Mucosa of descending colon (tissue), 3 donors: ENCODE measurements at places on chromosomes 16 and 17. TPM values are rescaled to one million over a fixed set of nuclear protein-coding genes. Genes with fewer than 3 reads are reported as not detected.
A peak's percentile ranks its signal among the peaks of the same experiment; 100 is the strongest.

DNA sequence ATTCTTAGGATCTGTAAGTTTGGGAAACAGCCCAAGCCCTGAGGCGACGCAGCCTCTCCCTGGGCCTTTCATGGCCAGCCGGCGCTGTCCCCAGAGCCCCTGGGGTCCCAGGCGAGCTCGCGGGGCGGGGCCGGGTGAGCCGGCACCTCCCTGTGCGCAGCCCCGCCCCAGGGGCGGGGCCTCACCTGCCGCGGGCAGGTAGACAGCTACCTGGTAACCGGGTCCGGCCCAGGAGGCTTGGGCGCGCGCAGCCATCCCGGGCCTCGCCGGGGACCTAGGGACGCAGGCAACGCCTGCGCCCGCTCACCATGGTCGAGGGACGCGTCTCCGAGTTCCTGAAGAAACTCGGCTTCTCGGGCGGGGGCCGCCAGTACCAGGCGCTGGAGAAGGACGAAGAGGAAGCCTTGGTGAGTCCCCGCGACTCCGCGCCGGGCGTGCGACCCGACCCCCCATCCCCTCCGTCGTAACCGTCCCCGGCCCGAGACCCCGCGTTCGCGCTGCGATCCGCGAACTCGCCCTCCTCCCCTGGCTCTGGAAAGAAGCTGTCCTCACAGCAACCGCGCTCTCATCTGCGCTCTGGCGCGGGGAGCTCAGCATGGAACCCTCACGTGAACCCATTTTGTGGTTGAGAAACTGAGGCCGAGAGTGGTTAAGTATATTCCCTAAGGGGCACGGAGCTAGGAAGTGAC is at the start of gene ATP2C2:
Gene ATP2C2, plus strand, starts transcription at position 231 of the 689 bp plus-strand sequence. Its CDS starts 78 bp downstream, at position 309.
- DNase-seq: peak; percentile 89

DNA sequence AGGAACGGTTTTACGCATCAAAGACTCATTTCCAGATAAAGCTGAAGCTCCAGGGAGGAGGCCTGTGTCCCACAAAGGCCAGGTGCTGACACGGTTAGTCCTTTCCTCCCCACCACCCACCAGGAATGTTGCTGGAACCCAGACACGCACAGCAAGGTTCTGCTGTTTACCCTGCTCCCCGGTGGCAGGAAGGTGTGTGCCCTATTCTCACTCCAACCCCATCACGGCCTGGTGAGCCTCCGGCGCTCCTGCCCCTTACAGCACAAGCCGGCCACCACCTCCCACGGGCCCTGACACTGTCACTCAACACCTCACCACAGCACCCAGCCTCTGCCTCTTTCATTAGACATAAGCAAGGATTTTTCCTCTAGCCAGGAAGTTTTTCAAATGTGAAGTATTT is 47.8 kb downstream of the ANKRD11 start:
- DNase-seq: no peak

DNA sequence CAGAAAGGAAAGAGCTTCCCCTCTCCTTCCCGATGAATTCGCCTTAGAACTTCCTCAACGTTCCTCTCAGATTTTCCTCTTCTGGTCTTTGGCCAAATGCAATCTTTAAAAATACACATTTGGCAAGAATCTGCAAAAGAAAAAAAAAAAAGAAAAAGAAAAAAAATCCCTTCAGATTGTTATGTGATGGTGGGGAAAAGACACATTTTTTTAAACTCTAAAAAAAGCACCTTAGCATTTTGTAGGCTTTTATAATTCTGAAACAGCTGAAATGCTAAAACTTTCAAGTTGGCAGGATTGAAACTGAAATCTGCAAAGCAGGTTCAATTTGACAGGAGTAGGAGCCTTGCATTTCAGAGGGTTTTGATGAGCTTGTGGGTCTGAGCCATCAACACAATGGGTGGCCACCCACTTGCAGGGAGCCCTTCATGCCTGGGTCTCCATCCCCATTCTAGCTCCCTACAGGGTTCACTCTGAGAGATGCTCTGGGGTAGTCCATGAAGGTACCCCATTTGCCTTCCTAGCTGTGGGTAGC is 33.1 kb downstream of the CACNG3 start:
- DNase-seq: no peak

- no peak for DNase-seq
Measured at GRCh38 chr17:80498242-80498919, 22.0 kb upstream of the NPTX1 start.

- no peak for DNase-seq
Measured at GRCh38 chr16:84043486-84044117, 1.0 kb upstream of the SLC38A8 start.

DNA sequence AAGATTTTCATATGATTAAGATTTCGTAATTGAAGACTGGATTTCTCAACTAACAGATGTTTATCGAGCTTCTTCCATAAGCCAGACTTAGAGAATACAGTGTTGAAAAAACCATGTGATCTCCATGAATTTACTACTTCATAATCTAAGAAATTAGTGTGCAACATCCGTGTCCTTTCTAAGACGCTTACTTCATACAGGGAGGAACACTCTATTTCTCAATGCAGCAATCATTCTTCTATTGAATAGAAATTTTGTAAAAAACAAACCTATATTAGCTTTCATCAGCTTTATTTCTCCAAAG is 946.3 kb downstream of the KCNJ2 start:
- no peak for DNase-seq

DNA sequence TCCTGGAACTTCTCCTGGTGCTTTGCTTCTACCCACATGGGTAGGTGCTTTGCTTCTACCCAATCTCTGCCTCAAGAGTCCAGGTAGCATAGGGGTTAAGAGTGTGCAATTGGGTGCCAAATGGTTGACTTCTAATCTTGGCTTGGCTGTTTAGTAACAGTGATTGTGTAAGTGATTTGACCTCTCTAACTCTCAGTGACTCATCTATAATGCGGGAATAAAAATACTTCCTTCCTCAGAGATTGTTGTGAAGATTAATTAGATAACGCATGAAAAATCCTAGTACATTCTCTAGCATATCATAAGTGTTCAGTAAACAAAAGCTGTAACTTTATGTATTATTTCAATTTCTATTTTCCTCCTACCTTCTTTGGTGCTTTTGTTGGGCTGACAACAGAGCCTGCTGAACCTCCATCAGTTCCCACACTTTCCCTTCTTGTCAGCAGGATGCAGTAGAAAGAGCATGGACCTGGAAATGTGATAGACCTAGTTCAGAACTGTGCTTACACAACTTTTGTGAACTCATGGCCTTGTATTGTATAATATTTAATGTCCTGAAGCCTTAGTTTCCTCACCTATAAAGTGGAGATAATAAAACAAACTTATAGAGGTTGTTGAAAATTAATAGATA is 72.9 kb upstream of the SMIM36 start:
- DNase-seq: no peak

DNA sequence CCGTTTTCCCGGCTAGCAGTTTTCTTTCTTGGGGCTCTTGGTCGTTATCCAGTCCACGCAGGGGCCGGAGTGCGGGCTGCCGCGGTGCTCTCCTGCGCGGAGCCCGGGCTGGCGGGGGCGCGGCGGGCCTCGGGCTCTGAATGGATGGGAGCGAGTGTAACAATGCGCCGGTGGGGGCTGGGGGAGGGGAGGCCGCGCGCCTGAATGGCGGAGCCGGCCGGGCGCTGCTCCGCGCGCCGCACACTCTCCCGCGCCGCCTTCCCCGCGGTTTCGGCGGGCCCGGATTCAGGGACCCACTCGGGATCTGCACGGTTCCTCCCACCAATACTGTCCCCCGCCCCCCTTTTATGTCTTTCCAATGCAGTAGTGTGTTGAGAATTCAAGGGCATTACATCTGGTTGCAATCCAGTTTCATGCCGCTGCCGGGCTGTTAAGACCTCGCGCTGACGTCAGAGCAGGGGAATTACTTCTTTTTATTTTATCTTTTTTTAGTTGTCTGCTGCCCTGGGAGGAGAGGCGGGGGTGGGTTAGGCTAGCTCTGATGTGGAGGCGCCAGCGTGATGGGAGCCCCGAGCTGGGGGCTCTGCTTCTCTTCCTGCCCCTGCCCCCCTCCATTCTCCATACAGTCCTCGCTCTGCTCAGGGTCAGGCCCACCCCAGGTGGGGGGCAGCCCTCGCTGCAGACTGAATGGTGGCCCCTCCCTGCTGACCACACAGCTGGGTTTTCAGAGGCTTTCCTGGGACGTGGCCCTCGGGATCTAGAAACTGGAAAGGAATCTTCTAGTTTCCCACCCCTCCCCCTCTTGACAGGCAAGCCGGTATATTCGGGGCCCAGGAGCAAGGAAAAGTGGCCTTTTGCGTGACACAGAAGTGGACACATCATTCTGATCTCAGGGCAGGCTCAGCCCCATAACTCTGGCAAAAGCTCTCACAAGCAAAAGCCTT is 1.8 kb downstream of the RAI1 start:
- DNase-seq: peak; percentile 83

- no peak for DNase-seq
Measured at GRCh38 chr16:85274924-85275323, 162.7 kb upstream of the CIBAR2 start.

DNA sequence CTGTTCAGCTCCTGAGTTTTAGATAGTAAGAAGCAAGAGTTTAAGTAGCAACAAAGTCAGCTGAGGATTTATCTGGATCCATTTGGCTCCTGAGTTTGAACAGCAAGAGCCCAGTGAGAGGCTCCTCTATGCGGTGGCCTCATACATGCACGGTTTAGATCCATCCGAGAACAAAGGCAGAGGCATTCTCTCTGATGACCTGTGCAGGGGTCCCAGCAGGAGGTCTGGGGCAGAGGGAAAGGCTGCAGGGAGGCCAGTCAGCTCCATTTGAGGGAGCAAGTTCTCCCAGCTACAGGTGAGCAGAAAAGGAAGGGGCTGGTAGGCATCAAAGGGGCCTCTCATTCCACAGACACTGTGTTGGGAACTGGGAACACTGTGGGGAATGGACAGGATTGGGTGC is 16.5 kb downstream of the PITPNM3 start:
- DNase-seq: no peak

GRCh38 chr17:27793168-27793905 is 7.0 kb downstream of the NOS2 start:
- DNase-seq: peak; percentile 47

- DNase-seq: no peak
Measured at GRCh38 chr16:69724981-69725479, 1.3 kb downstream of the NQO1 start.

DNA sequence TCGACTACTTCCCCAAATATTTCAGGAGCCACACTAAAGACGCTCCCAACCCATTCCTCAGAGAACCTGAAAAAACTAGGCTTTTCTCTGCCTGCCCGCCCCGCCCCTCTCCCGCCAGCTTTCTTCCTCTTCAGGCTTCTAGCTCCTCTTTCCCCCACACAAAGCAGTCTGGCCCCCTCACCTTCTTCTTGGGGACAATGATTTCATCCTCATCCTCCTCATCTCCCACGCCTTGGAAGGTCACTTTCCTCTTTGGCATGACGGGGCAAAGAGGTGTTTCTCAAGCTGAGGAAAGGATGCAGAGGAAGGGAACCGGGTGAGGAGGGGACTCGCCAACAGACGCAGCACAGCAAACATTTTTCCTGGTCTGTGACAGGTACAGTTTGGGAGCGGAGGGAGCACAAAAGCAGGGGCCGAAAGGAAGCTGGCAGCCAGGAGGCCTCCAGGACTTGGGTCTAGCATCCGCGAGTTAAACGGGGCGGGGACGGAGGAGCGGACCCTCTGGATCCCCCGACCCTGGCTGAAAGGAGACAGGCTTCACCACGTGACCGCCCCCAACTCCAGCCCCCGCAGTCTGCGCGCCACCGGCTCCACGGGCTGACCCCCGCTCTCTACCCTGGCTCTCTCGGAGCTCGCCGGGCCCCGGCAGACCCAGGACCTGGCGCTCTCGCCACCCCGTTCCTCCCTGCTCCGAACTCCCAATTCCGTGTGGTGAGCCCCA is 525 bp downstream of the CD2BP2 start:
- peak; percentile 59 for DNase-seq

DNA sequence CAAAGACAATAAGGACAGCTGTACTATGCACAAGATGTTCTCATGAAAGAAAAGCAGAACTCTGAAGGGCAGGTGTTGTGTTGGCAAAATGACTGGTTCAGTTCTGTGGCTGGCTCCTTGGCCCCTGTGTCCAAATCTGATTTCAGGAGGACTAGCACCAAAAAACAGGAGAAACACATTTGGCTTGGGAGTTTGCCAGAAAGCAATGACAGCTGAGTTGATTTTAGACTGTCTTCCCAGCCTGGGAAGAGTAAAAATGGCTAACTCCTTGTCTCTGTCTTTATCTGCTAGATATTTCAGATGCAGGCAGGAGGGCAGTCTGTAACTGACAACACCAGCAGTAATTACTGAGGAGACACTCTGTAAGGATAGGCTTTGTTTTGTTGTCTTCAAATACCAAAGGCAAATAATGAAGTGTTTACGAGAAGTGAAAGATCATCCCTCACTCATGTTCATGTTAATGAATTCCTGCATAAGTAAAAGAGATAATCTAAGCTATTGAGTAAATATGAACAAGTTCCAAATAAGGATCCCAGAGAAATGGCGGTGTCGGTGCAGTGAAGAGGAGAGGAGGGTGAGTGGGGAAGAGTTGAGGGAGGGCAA is 989.0 kb downstream of the CDH11 start:
- no peak for DNase-seq

DNA sequence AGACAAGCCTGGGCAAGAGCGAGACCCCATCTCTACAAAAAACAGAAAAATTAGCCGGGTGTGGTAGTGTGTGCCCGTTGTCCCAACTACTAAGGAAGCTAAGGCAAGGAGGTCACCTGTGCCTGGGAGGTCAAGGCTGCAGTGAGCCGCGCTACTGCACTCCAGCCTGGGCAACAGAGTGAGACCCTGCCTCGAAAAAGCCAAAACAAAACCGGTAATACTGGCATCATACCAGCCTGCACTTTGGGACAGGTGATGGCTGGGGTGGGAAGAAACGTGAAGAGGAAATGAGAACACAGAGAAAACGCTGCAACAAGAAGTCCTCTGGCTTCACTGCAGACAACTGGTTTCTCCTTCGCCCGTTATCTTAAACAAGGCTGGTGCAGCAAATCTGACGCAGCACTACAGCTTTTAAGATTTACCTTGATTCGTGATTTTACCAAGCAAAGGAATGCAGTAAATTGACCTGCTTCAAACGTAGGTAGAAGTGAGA is 725 bp upstream of the CASC3 start:
- DNase-seq: no peak

VTN gene
- total RNA-seq: 0.39 TPM

C16orf74 gene
- 1.0 TPM for total RNA-seq

HEATR9 gene
- total RNA-seq: not detected

MSRB1 gene
- total RNA-seq: 40.5 TPM

CACNA1G gene
- 0.12 TPM for total RNA-seq

ADGRG1 gene
- total RNA-seq: 104 TPM

SRCIN1 gene
- 2.3 TPM for total RNA-seq

CCL14 gene
- 6.2 TPM for total RNA-seq

HAS3 gene
- total RNA-seq: 4.6 TPM

NPB gene
- total RNA-seq: 0.12 TPM

CWC25 gene
- total RNA-seq: 21.7 TPM

PDPK1 gene
- total RNA-seq: 73.3 TPM
